ENCODE measurements at places on chromosomes 2 and 18.

DNA sequence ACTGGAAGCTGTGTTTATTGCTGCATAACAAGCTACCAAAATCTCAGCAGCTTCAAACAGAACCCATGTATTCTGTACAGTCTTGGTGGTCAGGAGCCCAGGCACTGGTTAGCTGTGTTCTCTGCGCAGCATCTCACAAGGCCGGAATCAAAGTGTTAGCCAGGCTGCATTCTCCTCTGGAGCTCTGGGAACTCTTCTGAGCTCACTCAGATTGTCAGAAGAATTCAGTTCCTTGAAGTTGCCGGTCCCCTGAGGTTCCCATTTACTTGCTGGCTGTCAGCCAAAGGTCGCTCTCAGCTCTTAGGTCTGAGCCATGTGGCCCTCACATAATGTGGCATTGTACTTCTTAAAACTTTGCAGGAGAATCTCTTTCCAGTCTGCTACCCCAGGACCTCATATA, 123.6 kb upstream of the SMIM21 start:
- DNase-seq = no peak

DNA sequence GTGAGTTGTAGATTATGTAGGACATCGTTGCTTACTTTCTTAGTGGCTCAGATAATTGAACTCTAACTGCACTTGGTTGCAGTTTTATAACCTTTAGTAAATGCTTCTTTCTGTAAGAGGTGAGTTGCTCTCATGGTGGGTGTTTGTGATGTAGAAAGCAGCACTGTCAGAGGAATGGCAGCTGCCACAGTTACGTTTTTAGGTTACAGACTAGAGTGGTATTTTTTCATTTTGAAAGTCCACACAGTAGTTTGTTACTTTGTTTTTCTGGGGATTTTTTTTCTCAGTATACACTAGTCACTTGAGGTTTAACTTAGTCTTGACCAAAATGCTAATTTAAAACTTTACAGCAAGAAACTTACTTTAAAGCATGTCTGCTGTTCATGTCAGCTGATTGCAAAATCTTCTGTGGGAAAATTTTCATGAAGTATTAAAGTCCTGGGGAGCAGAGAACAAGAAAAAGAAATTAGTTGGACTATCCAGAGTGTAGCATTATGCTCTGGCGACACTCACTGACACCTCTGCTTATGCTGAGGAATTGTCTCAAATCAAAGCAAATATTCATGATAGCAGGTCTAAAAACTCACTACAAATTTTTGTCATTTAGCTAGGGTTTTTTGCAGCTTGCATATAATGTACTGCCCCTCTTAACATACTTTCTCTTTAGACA, 14.8 kb downstream of the AFTPH start:
- DNase-seq = no peak

- DNase-seq = peak; percentile 84
Measured at GRCh38 chr2:57906152-57906732, 140.4 kb upstream of the VRK2 start.

GRCh38 chr2:190342611-190343010, 778 bp upstream of the INPP1 start:
- DNase-seq = no peak

DNA sequence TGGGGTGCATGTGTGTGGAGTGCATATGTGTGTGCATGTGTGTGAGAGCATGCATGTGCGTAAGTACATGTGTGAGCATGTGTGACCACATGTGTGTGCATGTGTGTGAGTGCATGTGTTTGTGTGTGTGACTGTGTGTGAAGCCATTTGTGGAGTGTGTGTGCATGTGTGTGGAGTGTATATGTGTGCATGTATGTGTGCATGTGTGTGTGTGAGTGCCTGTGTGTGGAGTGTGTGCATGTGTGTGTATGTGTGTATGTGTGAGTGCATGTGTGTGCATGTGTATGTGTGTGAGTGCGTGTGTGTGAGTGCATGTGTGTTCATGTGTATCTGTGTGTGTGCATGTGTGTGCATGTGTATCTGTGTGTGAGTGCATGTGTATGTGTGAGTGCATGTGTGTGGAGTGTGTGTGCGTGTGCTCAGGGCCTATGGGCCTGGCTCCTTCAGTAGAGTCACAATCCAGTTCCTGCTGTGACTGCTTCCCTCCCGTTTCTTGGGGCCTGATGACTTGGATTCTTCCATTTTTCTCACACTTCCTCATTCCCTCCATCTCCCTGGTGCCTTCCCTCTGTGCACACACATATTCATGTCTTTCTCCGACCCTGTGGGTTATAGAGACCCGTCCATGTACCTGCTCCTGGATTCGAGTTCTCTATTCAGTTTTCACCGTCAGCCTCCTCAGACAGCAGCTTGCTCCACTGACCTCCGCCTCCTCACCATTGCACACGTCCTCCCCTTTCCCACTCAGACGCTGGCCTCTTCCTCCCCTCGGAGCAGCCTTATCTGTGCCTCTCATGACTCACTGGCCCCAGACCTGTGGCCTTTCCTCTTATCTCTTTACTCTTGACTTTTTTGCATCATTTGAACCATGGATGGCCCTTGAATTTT, 25.2 kb downstream of the TOGARAM2 start:
- no peak for DNase-seq

DNA sequence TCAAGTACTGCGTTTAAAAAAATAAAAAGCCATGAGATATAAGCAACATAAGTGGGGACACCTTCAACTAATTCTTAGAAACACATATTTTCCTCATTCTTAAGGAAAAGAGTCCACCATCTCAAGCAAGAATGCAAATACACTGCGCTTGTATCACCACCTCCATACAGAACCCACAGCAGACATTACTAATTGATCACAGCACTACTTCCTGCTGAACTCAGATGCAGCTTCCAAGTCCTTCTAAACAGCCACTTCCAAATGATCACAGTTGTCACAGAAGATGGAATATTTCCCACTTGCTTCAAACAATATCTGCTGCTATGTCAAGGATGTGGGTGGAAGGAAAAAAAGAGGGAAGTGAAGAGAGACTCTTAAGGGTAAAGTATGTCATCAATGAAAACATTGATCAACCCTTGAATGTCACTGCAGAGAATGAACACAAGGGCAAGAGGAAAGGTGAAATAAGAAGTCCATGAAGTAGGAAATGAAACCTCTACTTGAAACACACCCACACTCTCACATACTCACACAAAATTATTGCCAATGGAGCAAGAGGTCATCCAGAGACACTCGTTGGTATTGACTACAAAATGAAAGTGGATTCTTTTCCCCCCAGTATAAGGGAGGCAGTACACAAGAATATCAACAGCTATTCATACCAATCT, 22.1 kb downstream of the TGFA start:
- no peak for DNase-seq

DNA sequence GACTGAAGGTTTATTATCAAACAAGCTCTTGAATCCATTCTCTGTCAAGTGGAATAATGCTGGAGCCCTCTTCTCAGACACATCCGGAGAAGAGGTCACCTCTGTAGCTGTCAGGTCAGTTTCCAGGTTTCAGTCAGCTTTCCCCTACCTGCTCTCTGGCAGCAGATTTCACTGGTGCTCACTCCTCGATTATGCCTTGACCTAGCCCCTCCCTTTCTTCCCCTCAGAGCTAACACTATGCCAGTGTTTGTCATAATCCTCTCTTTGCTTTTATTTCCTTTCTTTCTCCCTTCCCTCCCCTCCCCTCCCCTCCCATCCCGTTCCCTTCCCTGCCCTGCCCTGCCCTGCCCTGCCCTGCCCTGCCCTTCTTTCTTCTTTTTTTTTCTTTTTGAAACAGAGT, 22.5 kb upstream of the PLEKHM3 start:
- DNase-seq = no peak

All from GM03348 (cell line).